Effector memory CD4-positive, alpha-beta T cell (primary cell): ENCODE measurements at places on chromosomes 2 and 18.
A peak's percentile ranks its signal among the peaks of the same experiment; 100 is the strongest.

DNA sequence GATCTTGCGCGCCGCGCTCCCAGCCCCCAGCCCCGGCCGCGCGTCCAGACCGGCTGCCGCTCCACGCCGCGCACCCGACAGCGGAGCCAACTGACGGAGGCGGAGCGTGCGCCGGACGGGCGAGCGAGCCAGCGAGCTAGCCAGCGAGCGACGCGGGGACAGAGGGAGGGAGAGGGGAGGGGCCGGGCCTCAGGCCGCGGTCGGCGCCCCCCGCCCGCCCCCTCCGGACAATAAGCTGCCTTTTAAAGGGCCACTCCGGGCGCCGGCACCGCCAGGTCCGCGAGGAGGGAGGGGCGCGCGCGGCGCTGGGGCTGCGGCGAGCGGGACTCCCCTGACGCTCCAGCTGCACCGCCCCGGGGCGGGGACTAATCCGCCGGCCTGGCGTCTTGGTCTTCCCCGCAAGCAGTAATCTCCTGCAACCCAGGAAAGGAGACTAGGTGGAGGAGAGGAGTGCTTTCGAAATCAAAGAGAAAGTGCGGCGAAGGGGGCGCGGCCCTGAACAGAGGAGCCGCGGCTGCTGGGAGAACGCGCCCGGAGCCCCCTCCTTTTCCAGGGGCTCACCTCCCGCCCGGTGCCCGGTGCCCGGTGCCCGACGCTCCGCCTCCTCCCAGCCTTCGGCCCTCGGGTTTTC is at the start of gene BIN1:
TSS of gene BIN1 (minus strand) at position 164 of the 631 bp plus-strand sequence. CDS start 211 bp downstream, outside the sequence.
- H3K36me3 ChIP-seq, result no peaks in the 10 kb centered on the region
- H3K4me3 ChIP-seq, result peak within 1 kb of the TSS; percentile 88
- peaks cover 13% of the 10 kb centered on the region for H3K4me1 ChIP-seq
- DNase-seq, result peak; percentile 53
- H3K27me3 ChIP-seq, result peaks cover 9% of the 10 kb centered on the region

GRCh38 chr18:59220164-59220783 is 316 bp downstream of the GRP start:
- peaks cover 21% of the 10 kb centered on the region for H3K27me3 ChIP-seq
- no peak for DNase-seq
- no peaks in the 10 kb centered on the region for H3K4me1 ChIP-seq
- no peak overlapping the region for H3K4me3 ChIP-seq
- no peaks in the 10 kb centered on the region for H3K36me3 ChIP-seq

- DNase-seq, result no peak
- H3K4me1 ChIP-seq, result no peaks in the 10 kb centered on the region
- no peak overlapping the region for H3K4me3 ChIP-seq
- H3K27ac ChIP-seq, result no peak overlapping the region
Measured at GRCh38 chr18:59536166-59536565, 161.1 kb downstream of the CCBE1 start.

GRCh38 chr2:174664084-174664759 is 66.6 kb upstream of the WIPF1 start:
- no peak overlapping the region for H3K27ac ChIP-seq
- H3K27me3 ChIP-seq, result no peaks in the 10 kb centered on the region
- DNase-seq, result no peak
- H3K4me3 ChIP-seq, result no peak overlapping the region
- H3K36me3 ChIP-seq, result no peaks in the 10 kb centered on the region

GRCh38 chr2:70514612-70515055 is 39.0 kb downstream of the TGFA start:
- H3K4me3 ChIP-seq, result no peak overlapping the region
- H3K27ac ChIP-seq, result no peak overlapping the region
- H3K27me3 ChIP-seq, result no peaks in the 10 kb centered on the region
- H3K4me1 ChIP-seq, result no peaks in the 10 kb centered on the region

DNA sequence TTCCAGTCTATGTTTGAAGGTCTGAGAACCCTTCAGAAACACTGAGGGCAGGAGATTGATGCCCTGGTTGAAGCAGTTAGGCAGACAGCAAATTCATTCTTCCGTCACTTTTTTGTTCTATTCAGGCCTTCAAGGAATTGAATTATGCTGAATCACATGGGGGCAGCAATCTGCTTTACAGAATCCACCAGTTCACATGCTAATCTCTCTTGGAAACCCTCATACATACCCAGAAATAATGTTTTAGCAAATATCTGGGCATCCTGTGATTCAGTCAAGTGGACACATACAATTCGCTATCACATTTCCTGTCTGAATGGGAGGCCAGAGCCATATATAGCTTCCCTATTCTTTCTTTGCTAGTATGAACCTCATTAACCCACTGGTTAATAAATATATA is 301.4 kb upstream of the CNTNAP5 start:
- H3K27ac ChIP-seq, result no peak overlapping the region
- no peaks in the 10 kb centered on the region for H3K36me3 ChIP-seq
- H3K4me1 ChIP-seq, result no peaks in the 10 kb centered on the region
- no peaks in the 10 kb centered on the region for H3K27me3 ChIP-seq
- H3K4me3 ChIP-seq, result no peak overlapping the region

DNA sequence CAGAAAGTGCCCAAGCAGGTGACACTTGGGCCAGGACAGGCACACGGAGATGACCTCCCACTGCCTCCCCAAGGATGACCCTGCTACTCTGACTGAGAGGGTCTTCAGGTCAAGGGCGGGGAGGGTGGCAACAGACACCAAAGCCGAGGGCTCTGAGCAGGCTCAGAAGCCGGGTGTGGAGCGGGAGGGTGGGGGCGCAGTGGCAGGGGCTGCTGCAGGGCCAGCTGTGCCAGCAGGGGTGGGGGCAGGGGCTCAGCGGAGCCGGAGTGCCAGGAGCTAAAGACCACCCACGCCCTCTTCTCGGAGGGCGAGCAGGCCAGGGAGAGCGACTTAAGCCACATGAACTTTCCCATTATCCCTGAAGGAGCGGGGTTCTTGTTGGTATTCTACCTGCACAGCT is 93.3 kb upstream of the MBOAT2 start:
- peaks cover 3% of the 10 kb centered on the region for H3K4me1 ChIP-seq
- DNase-seq, result no peak
- H3K36me3 ChIP-seq, result no peaks in the 10 kb centered on the region
- peaks cover 5% of the 10 kb centered on the region for H3K27me3 ChIP-seq
- no peak overlapping the region for H3K4me3 ChIP-seq

DNA sequence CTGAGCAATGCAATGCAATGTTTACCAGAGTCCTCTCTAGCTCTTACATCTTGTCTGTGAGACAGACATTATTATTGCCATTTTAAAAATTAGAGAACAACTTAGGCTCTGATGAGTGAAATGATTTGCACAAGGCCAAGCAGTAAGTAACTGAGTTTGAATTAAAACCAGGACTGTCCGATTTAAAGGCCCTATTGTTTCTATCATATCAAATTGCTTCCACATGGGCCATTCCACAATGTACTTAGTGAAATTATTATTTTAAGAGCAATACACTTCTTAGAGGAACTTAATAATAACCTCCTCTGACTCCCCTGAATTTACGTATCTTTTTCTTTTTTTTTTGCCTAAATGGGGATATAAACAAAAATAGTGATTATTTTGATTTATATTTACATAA is 64.6 kb downstream of the PLCL1 start:
- H3K27ac ChIP-seq, result peak overlapping the region; percentile 55
- no peak for DNase-seq
- H3K36me3 ChIP-seq, result no peaks in the 10 kb centered on the region
- H3K27me3 ChIP-seq, result no peaks in the 10 kb centered on the region

- no peaks in the 10 kb centered on the region for H3K4me1 ChIP-seq
- H3K27me3 ChIP-seq, result no peaks in the 10 kb centered on the region
- DNase-seq, result no peak
- no peaks in the 10 kb centered on the region for H3K36me3 ChIP-seq
- no peak overlapping the region for H3K27ac ChIP-seq
- H3K4me3 ChIP-seq, result no peak overlapping the region
Measured at GRCh38 chr2:220660277-220661145, 911.6 kb downstream of the EPHA4 start.

- DNase-seq, result no peak
- H3K27me3 ChIP-seq, result no peaks in the 10 kb centered on the region
- H3K4me1 ChIP-seq, result peaks cover 3% of the 10 kb centered on the region
Measured at GRCh38 chr2:156476850-156477206, 40.6 kb downstream of the GPD2 start.

- no peak for DNase-seq
- H3K27me3 ChIP-seq, result no peaks in the 10 kb centered on the region
- H3K27ac ChIP-seq, result no peak overlapping the region
Measured at GRCh38 chr18:40555914-40556313, 1399.1 kb upstream of the PIK3C3 start.

DNA sequence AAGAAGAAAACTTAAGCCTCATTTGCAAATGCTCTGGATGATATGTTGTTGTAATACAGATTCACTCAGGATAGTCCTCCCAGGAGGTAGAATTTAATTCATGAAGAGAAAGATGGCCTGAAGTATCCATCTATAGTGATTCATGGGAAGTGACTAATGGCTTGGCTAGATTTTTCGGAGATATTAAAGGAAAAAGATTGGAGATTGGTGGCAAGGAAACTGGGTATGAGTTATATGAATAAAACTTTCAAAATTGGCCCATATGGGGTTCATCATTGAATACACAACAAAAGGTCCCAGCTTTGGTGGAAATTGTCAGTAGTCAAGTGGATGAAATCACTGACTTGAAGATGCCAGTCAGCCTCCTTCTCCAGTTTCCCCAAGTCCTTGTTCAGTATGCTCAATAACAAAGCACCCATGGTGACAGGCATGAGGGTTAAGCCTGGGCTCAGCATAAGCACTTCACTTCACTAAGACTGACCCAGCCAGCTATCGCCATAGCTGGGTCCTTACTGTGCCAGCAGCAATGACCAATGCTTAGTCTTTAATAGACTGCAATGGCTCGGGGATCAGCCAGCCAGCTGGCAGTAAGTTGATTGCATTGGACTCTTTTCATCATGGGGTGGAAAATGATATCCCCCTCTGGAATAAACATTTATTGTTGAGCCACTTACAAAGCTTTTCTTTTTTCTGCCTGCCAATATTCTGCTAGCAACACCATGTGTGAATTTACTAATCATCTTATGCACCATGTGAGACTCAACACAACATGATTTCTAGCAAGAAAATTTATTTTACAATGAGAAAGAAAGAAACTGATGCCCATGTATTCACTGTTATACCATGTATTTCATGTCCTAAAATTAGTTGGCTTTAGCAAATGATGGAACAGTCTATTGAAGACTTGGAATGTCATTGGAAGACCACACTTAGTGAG is 176.6 kb upstream of the TACR1 start:
- DNase-seq, result no peak
- H3K4me1 ChIP-seq, result no peaks in the 10 kb centered on the region
- no peaks in the 10 kb centered on the region for H3K36me3 ChIP-seq
- H3K27me3 ChIP-seq, result no peaks in the 10 kb centered on the region
- no peak overlapping the region for H3K27ac ChIP-seq
